ENCODE measurements at places on chromosomes 5 and 9. TPM values are rescaled to one million over a fixed set of nuclear protein-coding genes. Genes with fewer than 3 reads are reported as not detected.

DNA sequence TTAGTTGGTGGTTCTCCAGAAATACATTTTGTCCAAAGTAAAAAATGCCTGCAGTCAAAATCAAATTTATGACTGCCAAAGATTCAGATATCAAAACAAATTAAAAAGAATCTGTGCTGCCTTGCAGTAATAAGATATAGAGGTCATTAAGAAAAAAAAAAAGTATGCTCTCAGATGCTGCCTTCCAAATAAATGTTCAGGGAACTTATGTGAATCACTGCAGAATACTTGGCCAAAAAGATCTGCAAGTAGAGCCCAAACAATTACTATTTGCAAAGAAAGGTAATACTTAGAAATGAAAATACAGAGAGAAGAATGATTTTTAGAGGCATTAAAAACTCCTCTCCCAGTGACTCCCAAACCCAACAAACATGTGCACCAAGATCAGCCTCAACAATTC, 52.4 kb downstream of the MRPS27 start:
- no peaks in the 10 kb centered on the region for H3K27me3 ChIP-seq
- no peak for DNase-seq
- no peak overlapping the region for H3K4me3 ChIP-seq
- peaks cover 4% of the 10 kb centered on the region for H3K4me1 ChIP-seq
- peaks cover 10% of the 10 kb centered on the region for H3K36me3 ChIP-seq
- no peak overlapping the region for H3K27ac ChIP-seq

The ARID3C gene
- 0.14 TPM for total RNA-seq

The ARL14EPL gene
- total RNA-seq, result not detected

DNA sequence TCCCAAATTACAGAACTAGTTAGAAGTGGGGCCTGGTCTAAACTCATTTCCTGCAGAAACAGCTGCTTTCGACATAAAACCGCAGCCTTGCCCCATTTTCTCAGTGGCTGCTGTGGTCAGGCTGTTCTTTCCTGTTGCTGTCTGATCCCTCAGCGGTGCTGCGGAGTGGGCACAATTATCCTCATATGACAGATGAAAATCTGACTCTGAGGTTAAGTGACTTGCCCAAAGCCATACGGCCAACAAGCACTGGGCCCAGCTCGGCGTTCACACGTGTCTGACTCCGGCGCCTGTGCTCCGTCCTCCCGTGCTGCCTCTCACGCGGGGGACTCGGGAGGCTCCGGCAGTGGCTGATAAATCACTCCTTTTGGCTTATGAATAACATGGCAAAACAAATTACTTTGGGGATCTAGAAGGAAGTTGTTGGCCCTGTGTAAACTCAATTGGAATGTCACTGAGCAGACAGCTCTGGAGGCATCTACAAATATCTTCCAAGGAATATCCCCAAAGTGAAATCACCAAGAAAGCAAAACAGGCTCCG, 142.6 kb upstream of the LMX1B start:
- DNase-seq, result peak; percentile 92
- H3K4me1 ChIP-seq, result peaks cover 48% of the 10 kb centered on the region
- H3K27ac ChIP-seq, result peak overlapping the region; percentile 49
- H3K36me3 ChIP-seq, result no peaks in the 10 kb centered on the region
- peak overlapping the region; percentile 51 for H3K4me3 ChIP-seq

GRCh38 chr5:60843936-60844905, at the start of gene ELOVL7:
Gene ELOVL7 (minus strand): TSS chr5:60844269. CDS start chr5:60787397, 56,872 bp downstream.
- peaks cover 46% of the 10 kb centered on the region for H3K27me3 ChIP-seq
- H3K4me1 ChIP-seq, result peaks cover 11% of the 10 kb centered on the region
- H3K36me3 ChIP-seq, result no peaks in the 10 kb centered on the region
- peak; percentile 68 for DNase-seq
- no peak within 1 kb of the TSS for H3K27ac ChIP-seq

- no peaks in the 10 kb centered on the region for H3K36me3 ChIP-seq
- peaks cover under 1% of the 10 kb centered on the region for H3K4me1 ChIP-seq
- no peak overlapping the region for H3K27ac ChIP-seq
- no peak overlapping the region for H3K4me3 ChIP-seq
- DNase-seq, result no peak
Observed at GRCh38 chr9:68678430-68678829, 26.6 kb upstream of the PIP5K1B start.

The FAM200C gene
- total RNA-seq, result 1.4 TPM

DNA sequence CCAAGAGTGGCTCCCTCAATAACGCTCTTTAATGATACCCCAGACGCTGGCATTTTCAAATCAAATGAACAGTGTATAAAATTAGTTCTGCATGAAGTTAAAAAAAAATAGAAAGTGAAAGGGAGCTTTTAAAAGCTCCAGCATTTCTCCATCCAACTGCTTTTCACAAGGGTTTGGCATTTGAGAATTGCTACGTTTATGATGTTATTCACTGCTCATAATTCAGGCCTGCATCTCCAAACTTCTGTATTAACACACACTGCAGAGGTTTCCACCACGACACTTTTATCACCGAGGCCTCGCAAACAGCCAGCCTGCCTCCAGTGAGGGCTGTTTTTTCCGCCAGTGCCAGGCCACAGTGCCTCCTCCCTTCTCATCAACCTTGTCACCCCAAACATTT, 205.5 kb upstream of the EFNA5 start:
- no peak overlapping the region for H3K4me3 ChIP-seq
- DNase-seq, result no peak
- H3K27ac ChIP-seq, result no peak overlapping the region
- H3K27me3 ChIP-seq, result no peaks in the 10 kb centered on the region

GRCh38 chr9:9855177-9856078, 757.4 kb downstream of the PTPRD start:
- H3K36me3 ChIP-seq, result no peaks in the 10 kb centered on the region
- no peak overlapping the region for H3K4me3 ChIP-seq
- H3K4me1 ChIP-seq, result no peaks in the 10 kb centered on the region
- H3K27me3 ChIP-seq, result no peaks in the 10 kb centered on the region

GRCh38 chr5:58628626-58629025, 45.8 kb downstream of the RAB3C start:
- DNase-seq, result no peak
- H3K27me3 ChIP-seq, result no peaks in the 10 kb centered on the region
- H3K36me3 ChIP-seq, result no peaks in the 10 kb centered on the region
- no peaks in the 10 kb centered on the region for H3K4me1 ChIP-seq
- no peak overlapping the region for H3K4me3 ChIP-seq

- no peaks in the 10 kb centered on the region for H3K27me3 ChIP-seq
- DNase-seq, result no peak
- H3K4me1 ChIP-seq, result peaks cover 4% of the 10 kb centered on the region
- no peak overlapping the region for H3K4me3 ChIP-seq
- H3K36me3 ChIP-seq, result peaks cover 74% of the 10 kb centered on the region
- no peak overlapping the region for H3K27ac ChIP-seq
Observed at GRCh38 chr5:151048526-151048925, 28.1 kb downstream of the GPX3 start.

The PLEKHG4B gene
- total RNA-seq, result not detected

The C9 gene
- total RNA-seq, result not detected

The RGP1 gene
- total RNA-seq, result 18.0 TPM

- no peak overlapping the region for H3K27ac ChIP-seq
- no peaks in the 10 kb centered on the region for H3K36me3 ChIP-seq
- no peak overlapping the region for H3K4me3 ChIP-seq
Observed at GRCh38 chr5:96835791-96836191, 28.0 kb upstream of the ERAP1 start.

- H3K27ac ChIP-seq, result no peak overlapping the region
- H3K4me3 ChIP-seq, result no peak overlapping the region
- no peak for DNase-seq
- H3K36me3 ChIP-seq, result no peaks in the 10 kb centered on the region
- no peaks in the 10 kb centered on the region for H3K27me3 ChIP-seq
- H3K4me1 ChIP-seq, result no peaks in the 10 kb centered on the region
Observed at GRCh38 chr5:176166427-176166826, 71.8 kb upstream of the SIMC1 start.

The SPATA9 gene
- total RNA-seq, result not detected

The SPINK6 gene
- not detected for total RNA-seq

GRCh38 chr5:179194201-179194910, 134.2 kb downstream of the ZNF354C start:
- no peaks in the 10 kb centered on the region for H3K36me3 ChIP-seq
- no peak overlapping the region for H3K27ac ChIP-seq

DNA sequence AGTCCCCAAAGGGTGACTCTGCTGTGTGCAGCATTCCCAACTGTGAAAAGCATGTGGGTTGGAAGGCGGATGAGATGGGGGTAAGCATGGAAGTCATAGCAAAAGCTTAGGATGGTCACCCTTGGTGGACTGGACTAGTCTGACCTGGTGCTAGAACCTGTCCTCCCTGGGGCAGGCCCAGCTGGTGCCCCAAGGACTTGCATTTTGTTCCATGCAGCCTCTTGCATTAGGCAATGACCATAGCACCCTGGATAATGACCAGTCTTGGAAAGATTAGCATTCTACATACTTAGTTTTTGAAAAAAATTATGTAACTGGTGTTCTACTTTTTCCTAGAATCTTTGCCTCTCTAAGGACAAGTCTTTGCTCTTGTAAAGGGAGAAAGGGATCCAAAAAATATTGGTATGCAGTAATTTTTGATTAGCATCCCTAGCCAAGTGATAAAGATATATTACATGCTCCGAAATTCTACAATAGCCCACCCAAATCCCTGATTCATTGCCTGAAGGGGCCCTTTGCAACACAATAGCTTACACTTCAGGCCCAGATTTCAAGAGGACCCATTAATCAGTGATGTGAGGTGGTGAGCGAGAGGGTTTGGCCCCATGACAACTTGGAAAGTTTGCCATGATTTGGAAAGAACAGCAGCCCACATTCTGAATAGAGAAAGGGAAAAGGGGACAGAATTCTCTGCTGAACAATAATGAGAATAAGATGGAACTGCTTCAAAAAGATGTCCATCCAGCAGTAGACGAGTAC, 93.3 kb upstream of the CD180 start:
- H3K27me3 ChIP-seq, result no peaks in the 10 kb centered on the region
- no peak overlapping the region for H3K27ac ChIP-seq
- no peaks in the 10 kb centered on the region for H3K36me3 ChIP-seq
- no peak for DNase-seq

DNA sequence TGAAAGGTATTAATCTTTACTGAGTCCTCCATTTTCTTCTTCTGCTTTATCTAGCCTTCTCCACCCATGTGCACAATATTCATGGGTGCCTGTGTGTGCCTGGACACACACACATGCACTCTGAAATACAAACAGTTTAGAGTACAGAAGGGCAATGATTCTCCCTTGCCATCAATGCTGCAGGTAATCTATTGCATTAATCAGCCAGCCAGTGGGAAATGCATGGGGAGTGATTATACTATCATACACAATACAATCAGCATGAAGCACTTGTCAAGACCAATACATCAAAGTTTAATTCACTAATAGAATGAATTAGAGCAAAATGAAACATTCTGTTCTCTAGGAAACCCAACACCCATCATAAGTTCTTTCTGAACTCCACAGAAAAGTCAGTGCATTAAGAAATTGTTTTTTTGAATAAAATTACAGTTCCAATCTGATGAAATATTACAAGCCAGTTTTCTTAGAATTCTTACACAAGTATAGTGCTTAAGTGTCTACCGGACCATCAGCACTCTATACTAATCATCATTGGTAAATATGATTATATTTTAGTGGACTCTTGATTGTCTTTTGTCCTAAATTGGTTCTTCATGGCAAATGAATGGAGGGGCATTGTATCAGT, 172.2 kb downstream of the ZSWIM6 start:
- H3K4me1 ChIP-seq, result no peaks in the 10 kb centered on the region
- no peak for DNase-seq
- H3K27me3 ChIP-seq, result no peaks in the 10 kb centered on the region
- H3K4me3 ChIP-seq, result no peak overlapping the region
- peaks cover 11% of the 10 kb centered on the region for H3K36me3 ChIP-seq

- no peak overlapping the region for H3K4me3 ChIP-seq
- no peak overlapping the region for H3K27ac ChIP-seq
- DNase-seq, result no peak
- no peaks in the 10 kb centered on the region for H3K4me1 ChIP-seq
- no peaks in the 10 kb centered on the region for H3K27me3 ChIP-seq
- H3K36me3 ChIP-seq, result peaks cover 16% of the 10 kb centered on the region
Observed at GRCh38 chr9:96885424-96885823, 31.1 kb upstream of the ZNF782 start.

The MLANA gene
- total RNA-seq, result not detected
